Fibroblast of lung (primary cell): ENCODE measurements at places on chromosomes 4 and X.

DNA sequence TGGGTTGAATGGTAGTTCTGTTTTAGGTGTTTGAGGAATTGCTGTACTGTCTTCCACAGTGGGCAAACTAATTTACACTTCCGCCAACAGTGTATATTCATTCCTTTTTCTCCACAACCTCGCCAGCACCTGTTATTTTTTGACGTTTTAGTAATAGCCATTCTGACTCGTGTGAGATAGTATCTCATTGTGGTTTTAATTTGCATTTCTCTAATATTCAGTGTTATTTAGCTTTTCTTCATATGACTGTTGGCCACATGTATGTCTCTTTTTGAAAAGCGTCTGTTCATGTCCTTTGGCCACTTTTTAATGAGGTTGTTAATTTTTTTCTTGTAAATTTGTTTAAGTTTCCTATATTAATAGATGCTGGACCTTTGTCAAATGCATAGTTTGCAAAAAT, 26.9 kb upstream of the WDR17 start:
- no peak for DNase-seq
- H3K27me3 ChIP-seq = no peaks in the 10 kb centered on the region
- H3K36me3 ChIP-seq = no peaks in the 10 kb centered on the region
- no peak overlapping the region for H3K4me3 ChIP-seq

DNA sequence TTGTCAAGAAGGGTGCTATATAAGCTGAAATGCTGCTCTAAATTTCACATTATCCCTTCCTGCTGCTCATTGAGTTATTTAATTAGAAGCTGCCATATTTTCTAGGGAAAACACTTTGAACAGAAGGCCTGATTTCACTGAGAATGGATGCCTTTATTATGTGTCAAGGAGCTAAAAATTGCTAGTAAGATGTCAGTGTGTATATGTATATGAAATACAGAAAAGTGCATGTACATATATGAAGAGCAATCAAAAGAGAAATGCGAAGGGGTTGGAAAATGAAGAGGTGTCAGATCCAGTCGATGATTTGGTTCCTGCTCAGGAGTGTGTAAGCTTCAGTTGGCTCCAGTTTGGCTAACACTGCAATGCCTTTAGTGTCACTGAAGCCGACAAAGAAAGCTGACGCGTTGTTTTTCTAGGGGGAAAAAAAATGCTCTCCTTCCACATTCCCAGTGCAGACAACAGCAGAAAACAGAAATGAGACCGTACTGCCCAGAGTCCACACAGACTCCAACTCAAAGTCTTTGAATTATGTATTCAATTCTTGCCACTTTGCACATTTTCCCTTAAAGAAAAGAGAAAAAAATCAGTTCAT, 154.2 kb downstream of the NHS start:
- H3K4me1 ChIP-seq = peaks cover 4% of the 10 kb centered on the region
- no peak for DNase-seq
- no peak overlapping the region for H3K27ac ChIP-seq
- H3K27me3 ChIP-seq = no peaks in the 10 kb centered on the region
- no peaks in the 10 kb centered on the region for H3K36me3 ChIP-seq
- H3K4me3 ChIP-seq = no peak overlapping the region

- no peaks in the 10 kb centered on the region for H3K4me1 ChIP-seq
- H3K36me3 ChIP-seq = no peaks in the 10 kb centered on the region
- H3K27ac ChIP-seq = no peak within 1 kb of the TSS
- DNase-seq = no peak
- no peaks in the 10 kb centered on the region for H3K27me3 ChIP-seq
Measured at GRCh38 chr4:37960098-37960497, at the start of gene PTTG2. TSS of gene PTTG2 (plus strand) at chr4:37960398. CDS start at chr4:37960435, 37 bp downstream.

DNA sequence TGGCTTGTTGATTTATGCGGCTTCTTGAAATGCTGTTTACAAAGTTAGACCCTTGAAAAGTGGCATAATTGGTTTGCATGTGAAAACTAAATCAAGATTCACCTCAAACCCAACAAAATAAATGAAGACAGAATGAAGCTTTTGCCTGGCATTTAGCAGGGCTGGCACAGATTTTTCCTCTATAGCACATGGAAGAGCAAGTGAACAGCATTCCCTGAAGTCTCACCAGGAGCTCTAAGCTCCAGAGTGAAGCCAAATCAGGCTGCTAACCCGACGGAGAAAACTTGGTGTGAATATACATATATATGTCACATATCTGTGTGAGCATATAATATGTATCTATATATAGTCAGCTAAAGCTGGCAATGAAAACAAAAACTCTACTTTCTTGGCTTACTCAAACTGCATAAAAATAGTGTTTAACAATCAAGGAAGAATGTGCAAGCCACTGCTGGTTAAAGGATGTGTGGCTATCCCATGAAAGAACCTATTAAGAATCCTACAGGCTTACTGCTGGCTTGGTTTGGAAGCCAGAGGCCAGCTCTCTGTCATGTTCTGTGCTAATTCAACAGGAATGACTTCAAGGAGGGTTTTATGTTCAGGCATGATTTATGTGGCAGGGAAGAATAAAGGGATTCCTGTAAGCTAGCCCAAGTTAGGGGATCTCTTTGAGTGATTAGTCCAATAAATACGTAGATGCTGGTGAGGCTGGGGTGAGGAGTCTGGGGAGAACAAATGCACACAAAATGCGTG, 69.9 kb downstream of the MFAP3L start:
- no peaks in the 10 kb centered on the region for H3K36me3 ChIP-seq
- H3K4me3 ChIP-seq = no peak overlapping the region
- no peak for DNase-seq
- H3K27ac ChIP-seq = no peak overlapping the region
- no peaks in the 10 kb centered on the region for H3K4me1 ChIP-seq

DNA sequence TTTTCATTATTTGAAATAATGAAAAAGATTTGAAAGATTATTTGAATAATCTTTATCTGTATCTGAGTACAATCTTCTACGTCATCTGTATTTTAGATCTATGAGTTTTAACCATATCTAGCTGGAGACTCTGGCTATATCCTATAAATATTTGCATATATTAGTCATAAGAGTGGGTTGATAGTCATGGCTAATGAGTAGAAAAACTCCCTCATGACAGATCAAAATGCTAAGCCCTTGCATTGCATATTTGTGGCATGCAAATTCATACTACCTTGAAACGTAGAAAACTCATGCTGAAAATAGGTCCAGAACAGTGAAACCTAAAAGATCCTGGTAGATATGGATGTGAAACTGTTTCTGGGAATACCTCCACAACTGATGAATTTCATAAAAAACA, 291.3 kb downstream of the GALNTL6 start:
- H3K27ac ChIP-seq = no peak overlapping the region
- no peaks in the 10 kb centered on the region for H3K36me3 ChIP-seq
- no peaks in the 10 kb centered on the region for H3K4me1 ChIP-seq
- DNase-seq = no peak
